ENCODE measurements at places on chromosomes 5 and 9.

GRCh38 chr5:105503950-105504349 is 1941.4 kb upstream of the NUDT12 start:
- DNase-seq: peak; percentile 1

GRCh38 chr5:126535856-126536545 is 59.0 kb downstream of the ALDH7A1 start:
- no peak for DNase-seq

- DNase-seq: peak; percentile 84
Measured at GRCh38 chr5:169637085-169637548, at the start of gene DOCK2. Gene DOCK2, plus strand, starts transcription at chr5:169637275. Its CDS starts 52 bp downstream, at chr5:169637327.

DNA sequence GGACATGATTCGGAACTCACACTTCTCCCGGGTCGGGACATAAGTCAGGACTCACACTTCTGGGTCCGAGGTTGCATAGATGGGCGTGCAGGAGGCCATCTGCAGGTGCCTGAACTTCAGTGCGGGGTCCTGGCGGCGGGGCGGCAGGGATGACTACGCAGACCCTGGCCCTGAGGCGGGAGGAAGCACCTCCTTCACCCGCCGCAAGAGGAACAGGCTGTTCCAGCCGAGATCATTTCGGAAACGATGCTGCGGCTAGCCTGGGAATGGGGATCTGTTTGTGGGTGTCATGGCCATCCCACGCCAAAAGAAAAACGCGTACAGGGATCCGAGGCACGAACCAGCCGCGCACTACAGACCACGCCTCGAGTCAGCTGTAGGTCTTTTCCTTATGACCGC is 196.6 kb downstream of the TTLL11 start:
- no peak for DNase-seq

DNA sequence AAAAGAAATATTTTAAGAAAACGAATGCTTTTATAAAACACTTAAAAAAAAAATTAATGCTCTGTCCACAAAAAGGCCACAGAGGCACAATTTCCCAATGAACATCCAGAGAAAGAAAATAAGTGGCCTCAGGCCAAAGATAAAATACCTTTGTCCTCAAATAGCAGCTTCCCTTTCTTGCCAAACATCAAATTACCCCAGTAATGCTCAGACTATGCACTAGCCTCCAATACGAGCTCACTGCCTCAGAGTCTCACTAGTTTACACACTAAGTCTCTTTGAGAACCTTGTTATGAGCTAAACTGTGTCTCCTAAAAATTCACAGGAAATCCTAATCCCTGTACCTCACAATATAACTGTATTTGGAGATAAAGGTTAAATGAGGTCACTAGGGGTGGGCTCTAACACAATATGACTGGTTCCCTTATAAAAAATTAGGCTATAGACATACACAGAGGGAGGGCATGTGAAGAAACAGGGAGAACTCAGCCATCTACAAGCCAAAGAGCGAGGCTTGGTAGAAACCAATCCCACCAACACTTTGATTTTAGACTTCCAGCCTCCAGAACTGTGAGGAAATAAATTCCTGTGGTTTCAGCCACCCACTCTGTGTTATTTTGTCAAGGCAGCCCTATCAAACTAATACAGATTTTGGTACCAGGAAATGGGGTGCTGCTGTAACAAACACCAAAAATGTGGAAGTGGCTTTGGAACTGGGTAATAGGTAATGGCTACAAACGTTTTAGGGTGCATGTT is 4.4 kb downstream of the MPDZ start:
- DNase-seq: no peak

GRCh38 chr5:41748631-41749030 is 121.6 kb downstream of the OXCT1 start:
- DNase-seq: peak; percentile 83

DNA sequence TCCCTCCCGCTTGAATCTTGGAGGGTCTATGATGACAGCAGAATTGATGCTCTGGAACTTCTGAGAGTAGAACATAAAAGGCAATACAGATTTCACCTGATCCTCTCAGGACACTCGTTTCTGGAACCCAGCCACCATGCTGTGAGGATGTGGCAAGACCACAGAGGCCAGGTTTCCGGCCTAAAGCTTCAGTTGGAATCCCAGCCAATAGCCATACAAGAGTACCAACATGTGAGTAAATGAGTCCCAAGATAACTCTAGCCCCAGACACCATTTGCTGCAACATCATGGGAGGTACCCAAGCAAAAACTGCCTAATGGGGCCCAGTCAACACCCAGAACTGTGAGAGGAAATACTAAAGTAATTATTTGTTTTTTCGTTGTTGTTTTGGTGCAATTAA is 65.7 kb upstream of the MARCHF11 start:
- DNase-seq: no peak

- DNase-seq: no peak
Measured at GRCh38 chr5:24555229-24555628, 89.5 kb downstream of the CDH10 start.

DNA sequence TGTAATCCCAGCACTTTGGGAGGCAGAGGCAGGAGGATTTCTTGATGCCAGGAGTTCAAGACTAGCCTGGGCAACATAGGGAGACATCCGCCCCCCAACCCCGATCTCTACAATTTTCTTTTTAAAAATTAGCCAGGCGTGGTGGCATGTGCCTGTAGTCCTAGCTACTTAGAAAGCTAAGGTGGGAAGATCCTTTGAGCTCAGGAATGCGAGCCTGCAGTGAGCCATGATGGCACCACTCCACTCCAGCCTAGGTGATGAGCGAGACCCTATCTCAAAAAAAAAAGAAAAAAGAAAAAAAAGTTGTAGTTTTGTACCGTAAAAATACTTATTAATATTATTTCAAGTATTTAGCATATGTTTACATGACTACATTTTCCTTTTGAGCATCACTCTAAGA is 29.3 kb downstream of the TSSK1B start:
- DNase-seq: no peak

GRCh38 chr5:103446813-103447212 is 115.8 kb downstream of the NUDT12 start:
- no peak for DNase-seq

GRCh38 chr9:131012396-131012917 is 3.5 kb downstream of the LAMC3 start:
- DNase-seq: no peak

DNA sequence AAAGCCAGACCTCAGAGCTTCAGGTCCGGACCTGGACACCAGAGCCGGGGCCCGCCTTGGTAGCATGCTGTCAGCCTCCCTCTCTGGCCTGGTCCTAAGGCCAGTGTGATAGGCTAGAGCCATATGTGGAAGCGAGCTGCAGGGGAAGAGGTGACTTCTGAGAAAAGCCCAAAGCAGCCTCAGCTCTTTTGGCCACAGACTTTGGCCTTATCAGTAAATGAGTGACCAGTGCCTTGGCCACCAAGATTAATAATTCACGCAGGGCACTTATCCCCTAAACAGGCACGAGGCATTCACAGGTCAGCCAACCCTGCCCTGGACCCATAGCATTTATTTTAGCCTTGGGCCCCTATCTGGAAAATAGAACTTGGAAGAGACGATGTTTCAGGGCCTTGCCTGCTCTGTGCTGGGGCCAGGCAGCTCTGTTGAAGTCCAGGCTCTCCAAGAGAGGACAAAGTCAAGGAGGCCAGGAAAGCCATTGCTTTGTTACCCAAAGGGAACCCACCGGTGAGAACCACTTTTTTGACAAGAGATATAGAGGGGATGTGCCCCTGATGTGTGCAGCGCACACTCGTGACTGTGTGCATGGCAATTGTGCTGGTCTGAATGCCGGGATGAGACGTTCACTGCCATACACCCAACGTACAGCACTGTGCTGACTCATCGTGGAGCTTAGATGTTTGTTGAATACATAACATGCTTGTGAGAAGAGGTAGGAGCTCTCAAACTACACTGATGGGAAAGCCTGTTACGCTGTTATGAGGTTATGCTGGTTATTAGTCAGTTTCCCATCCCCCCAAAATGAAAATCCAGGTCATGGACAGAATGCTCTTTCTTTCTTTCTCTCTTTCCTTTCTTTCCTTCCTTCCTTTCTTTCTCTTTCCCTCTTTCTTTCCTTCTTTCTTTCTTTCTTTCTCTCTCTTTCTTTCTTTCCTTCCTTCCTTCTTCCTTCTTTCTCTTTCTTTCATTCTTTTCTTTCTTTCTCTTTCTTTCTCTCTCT is 5.0 kb upstream of the SLC34A1 start:
- peak; percentile 76 for DNase-seq

DNA sequence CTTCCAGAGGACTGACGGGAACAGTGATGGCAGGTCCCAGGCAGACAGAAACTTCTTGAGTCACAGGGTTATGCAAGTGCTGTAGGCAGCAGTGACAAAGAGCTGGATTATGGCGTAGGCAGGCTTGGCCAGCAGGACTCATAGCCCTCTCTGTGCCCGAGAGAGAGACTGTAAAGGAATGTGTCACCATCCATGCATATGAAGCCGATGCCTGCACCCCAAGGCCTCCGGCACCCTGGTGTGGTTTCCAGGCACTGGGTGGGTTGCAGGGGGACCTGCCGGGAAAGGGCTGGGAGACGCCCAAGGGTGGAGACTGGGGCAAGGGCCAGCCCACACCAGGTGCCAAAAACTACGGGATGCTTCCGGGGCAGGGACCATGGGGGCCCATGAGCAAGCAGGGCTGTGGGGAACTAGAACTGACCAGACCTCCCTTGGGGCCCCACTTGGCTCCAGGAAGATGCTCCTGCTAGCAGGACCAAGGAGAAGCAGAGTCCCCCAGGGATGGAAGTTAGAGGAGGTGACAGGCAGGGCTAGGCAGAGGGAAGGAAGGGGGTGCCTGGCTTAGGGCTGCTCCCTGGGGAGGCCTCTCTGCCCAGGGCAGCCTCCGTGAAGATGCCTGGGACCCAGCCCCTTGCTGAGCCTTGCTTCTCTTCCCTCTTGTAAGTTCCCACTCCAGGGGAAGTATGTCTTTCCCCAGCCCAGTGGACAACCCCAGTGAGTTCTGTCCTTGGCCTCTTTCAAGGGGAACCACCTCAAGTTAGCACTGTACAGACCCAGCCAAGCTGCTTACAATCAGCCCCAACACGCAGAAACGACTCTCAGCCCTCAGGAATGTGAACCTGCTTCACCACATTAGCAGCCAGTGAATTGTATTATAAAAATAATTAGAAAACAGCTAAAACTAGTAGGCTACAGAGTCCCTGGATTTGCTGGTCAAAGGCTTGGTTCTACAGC is 10.5 kb upstream of the IPPK start:
- DNase-seq: no peak

- DNase-seq: no peak
Measured at GRCh38 chr9:88753691-88754367, 218.9 kb downstream of the NXNL2 start.

Data from activated CD4-positive, alpha-beta T cell treated with anti-CD3 and anti-CD28 coated beads, Interleukin-10, Interleukin-2, amounts not matched to agents 100 ng/mL and 50 ng/mL, durations not matched to agents 16 hours and 8 hours (primary cell).